ENCODE measurements at places on chromosomes 11 and 22. TPM values are rescaled to one million over a fixed set of nuclear protein-coding genes. Genes with fewer than 3 reads are reported as not detected.

Gene ACRV1
- total RNA-seq = not detected

Gene TP53I11
- total RNA-seq = 5.7 TPM

Gene SGSM1
- total RNA-seq = 0.64 TPM

Gene OR5L2
- not detected for total RNA-seq

Gene FAM83F
- total RNA-seq = 0.39 TPM

Gene TRIM22
- 125 TPM for total RNA-seq

Gene ANGPTL5
- total RNA-seq = not detected

Gene CCDC87
- 0.29 TPM for total RNA-seq

Gene HBB
- not detected for total RNA-seq

Gene C22orf42
- not detected for total RNA-seq

Gene IL17REL
- not detected for total RNA-seq

Gene CD248
- total RNA-seq = 0.10 TPM

- H3K36me3 ChIP-seq = peaks cover 2% of the 10 kb centered on the region
- peaks cover 46% of the 10 kb centered on the region for H3K4me1 ChIP-seq
- H3K27me3 ChIP-seq = peaks cover 3% of the 10 kb centered on the region
- no peak overlapping the region for H3K27ac ChIP-seq
- DNase-seq = no peak
These were observed 20.5 kb upstream of the ETS1 start for GRCh38 chr11:128607819-128608218.

DNA sequence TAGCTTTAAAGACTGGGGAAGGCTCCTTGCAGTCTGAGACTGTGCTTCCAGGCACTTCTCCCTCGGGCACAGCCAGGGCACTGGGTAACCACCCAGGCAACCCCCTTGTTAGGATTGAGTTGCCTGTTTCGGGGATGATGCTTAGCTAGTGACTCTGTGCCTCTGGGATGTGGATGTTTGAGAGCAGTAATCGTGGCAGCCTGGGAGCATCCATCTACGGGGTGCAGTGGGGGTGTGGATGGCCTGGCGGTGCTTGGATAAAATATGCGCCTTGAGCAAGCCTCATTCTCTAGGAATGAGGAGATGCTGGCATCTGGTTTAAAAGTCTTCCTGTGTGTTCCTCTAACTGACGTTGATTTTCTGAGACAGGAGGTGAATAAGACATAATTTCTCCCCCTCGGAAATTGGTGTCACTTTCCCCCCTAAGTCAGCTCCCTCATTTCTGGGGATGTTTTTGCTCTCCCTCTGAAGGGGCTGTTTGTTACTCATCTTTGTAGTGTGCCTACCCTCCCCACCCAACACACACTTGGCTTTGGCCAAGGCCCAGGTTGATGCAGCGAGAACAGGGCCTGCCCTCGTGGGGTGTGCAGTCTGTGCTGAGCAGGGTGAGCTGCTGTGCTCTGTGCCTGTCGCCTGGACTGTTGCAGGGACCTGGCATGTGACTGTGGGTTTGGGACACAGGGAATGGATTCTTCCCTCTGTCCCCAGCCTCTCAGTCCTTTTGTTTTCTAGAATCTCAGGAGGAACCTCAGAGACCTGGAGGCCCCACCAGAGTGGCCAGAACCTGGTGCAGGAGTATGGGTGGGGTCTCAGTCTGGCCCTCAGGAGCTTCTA, 2.0 kb downstream of the GNAZ start:
- H3K36me3 ChIP-seq = no peaks in the 10 kb centered on the region
- peak overlapping the region; percentile 2 for H3K4me3 ChIP-seq
- no peak for DNase-seq

- H3K27ac ChIP-seq = no peak overlapping the region
- no peaks in the 10 kb centered on the region for H3K4me1 ChIP-seq
- DNase-seq = no peak
These were observed 578.5 kb downstream of the BUD13 start for GRCh38 chr11:116194156-116194904.

GRCh38 chr11:45233121-45233803, 52.9 kb downstream of the SYT13 start:
- peak; percentile 34 for DNase-seq
- no peaks in the 10 kb centered on the region for H3K36me3 ChIP-seq
- H3K4me1 ChIP-seq = no peaks in the 10 kb centered on the region
- H3K27me3 ChIP-seq = peaks cover 7% of the 10 kb centered on the region
- no peak overlapping the region for H3K27ac ChIP-seq

- H3K4me3 ChIP-seq = peak overlapping the region; percentile 84
- peak; percentile 56 for DNase-seq
- peaks cover 35% of the 10 kb centered on the region for H3K36me3 ChIP-seq
- peak overlapping the region; percentile 89 for H3K27ac ChIP-seq
These were observed 4.3 kb upstream of the RRM1 start for GRCh38 chr11:4090258-4090657.

- H3K4me1 ChIP-seq = no peaks in the 10 kb centered on the region
- H3K36me3 ChIP-seq = no peaks in the 10 kb centered on the region
- no peak overlapping the region for H3K4me3 ChIP-seq
- H3K27me3 ChIP-seq = no peaks in the 10 kb centered on the region
- DNase-seq = no peak
These were observed 103.0 kb downstream of the PARVA start for GRCh38 chr11:12480401-12480800.

DNA sequence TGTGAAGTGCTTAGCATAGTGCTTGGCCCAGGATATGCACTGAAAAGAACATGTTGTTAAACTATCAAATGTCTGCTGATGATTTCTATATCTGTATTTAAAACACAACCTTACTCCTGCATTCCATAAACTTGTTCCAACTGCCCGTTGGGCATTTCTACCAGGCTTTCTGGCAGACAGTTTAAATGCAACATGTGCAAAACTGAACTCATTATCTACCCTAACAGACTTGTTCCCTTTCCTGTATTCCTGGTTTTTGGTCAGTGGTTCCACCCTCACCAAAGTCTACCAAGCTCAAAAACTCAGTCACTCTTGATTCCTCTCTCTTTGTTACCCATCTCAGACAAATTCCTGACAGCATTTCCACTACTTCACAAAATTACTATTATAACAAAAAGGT, 6.5 kb upstream of the RAB38 start:
- peaks cover 4% of the 10 kb centered on the region for H3K36me3 ChIP-seq
- no peak overlapping the region for H3K4me3 ChIP-seq
- DNase-seq = no peak
- peaks cover 35% of the 10 kb centered on the region for H3K4me1 ChIP-seq

- no peak for DNase-seq
- H3K27me3 ChIP-seq = no peaks in the 10 kb centered on the region
- no peaks in the 10 kb centered on the region for H3K36me3 ChIP-seq
- no peaks in the 10 kb centered on the region for H3K4me1 ChIP-seq
- no peak overlapping the region for H3K4me3 ChIP-seq
These were observed 188.8 kb upstream of the CADM1 start for GRCh38 chr11:115693002-115693401.

- H3K4me3 ChIP-seq = no peak overlapping the region
- H3K36me3 ChIP-seq = no peaks in the 10 kb centered on the region
- H3K27ac ChIP-seq = no peak overlapping the region
- no peak for DNase-seq
These were observed 310.8 kb upstream of the SORL1-AS1 start for GRCh38 chr11:121763526-121763925.

DNA sequence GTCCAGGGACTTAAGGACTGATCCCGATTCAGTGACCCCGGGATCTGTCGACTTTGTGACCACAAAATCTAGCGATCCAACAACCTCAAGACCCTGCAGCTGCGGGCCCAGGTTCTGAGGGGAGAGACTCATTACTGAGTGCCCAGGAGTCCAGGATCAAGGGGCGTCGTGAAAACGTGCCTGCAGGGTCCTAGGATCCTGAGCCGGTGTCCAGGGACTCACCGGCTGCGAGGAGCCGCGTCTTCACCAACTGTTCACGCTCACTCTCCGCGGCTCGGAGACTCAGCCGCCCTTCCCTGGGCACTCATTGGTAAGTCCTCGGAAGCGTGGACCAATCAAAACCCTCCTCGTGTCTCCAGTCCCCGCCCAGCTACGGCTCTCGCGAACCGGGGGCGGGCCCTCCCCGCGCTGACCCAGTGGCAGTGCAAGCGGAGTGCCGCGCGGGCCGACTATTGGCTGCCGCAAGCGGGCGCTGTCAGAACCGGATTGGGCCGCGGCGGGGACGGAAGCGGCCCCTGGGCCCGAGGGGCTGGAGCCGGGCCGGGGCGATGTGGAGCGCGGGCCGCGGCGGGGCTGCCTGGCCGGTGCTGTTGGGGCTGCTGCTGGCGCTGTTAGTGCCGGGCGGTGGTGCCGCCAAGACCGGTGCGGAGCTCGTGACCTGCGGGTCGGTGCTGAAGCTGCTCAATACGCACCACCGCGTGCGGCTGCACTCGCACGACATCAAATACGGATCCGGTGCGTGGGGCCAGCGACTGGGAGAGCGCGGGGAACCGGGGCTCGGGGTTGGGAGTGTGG, at the start of gene SDF2L1:
Gene SDF2L1, plus strand, starts transcription at position 514 of the 795 bp plus-strand sequence. Its CDS starts 35 bp downstream, at position 549.
- H3K36me3 ChIP-seq = peaks cover 21% of the 10 kb centered on the region
- peaks cover 39% of the 10 kb centered on the region for H3K4me1 ChIP-seq
- peaks cover 10% of the 10 kb centered on the region for H3K27me3 ChIP-seq
- peak; percentile 99 for DNase-seq
- peak within 1 kb of the TSS; percentile 94 for H3K27ac ChIP-seq

- no peak overlapping the region for H3K27ac ChIP-seq
- no peak overlapping the region for H3K4me3 ChIP-seq
- no peaks in the 10 kb centered on the region for H3K4me1 ChIP-seq
- DNase-seq = no peak
- no peaks in the 10 kb centered on the region for H3K27me3 ChIP-seq
These were observed 501.7 kb downstream of the INSC start for GRCh38 chr11:15616130-15617105.

DNA sequence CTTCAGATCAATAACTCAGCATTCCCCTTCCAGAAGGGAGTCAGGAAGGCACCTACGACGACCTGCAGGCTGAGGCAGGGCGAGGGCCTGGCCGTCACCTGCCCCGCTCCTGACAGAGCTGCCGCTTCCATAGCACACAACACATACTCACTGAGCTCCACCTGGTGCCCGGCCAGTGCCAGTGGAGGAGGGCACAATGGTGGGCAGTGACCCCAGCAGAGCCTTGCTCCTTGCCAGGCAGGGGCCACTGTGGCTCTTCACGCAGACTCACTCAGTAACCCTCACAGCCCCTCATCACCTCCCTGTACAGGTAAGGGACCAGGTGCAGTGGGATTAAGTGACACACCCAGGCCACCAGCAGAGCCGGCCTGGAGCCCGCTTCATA, 24.6 kb downstream of the LRFN4 start:
- H3K36me3 ChIP-seq = no peaks in the 10 kb centered on the region
- H3K4me3 ChIP-seq = no peak overlapping the region
- no peak for DNase-seq
- peaks cover 15% of the 10 kb centered on the region for H3K4me1 ChIP-seq

DNA sequence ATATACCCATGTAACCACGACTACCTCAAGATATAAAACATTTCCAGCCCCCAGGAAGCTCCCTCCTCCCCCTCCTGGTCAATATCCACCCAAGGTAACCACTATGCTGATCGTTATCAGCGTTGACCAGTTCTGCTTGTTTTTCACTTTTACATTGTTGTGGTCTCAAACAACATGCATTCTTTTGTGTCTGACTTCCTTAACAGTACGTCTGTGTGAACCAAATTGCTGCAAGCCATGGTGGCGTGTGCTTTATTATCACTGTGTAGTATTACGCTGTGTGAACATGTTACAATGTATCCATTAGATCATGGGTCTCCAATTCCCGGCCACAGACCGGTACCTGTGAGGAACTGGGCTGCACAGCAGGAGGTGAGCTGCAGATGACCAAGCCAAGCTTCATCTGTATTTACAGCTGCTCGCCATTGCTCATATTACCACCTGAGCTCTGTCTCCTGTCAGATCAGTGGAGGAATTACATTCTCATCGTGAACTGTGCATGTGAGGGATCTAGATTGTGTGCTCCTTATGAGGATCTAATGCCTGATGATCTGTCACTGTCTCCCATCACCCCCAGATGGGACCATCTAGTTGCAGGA, 15.5 kb upstream of the GRK3 start:
- no peaks in the 10 kb centered on the region for H3K36me3 ChIP-seq
- H3K4me1 ChIP-seq = peaks cover 38% of the 10 kb centered on the region
- DNase-seq = no peak
- H3K27ac ChIP-seq = no peak overlapping the region
- H3K4me3 ChIP-seq = no peak overlapping the region

GRCh38 chr22:20141186-20142077, 9.4 kb downstream of the CCDC188 start:
- H3K27me3 ChIP-seq = no peaks in the 10 kb centered on the region
- H3K27ac ChIP-seq = no peak overlapping the region

GRCh38 chr11:62544581-62545436, 1.8 kb downstream of the AHNAK start:
- no peak for DNase-seq
- no peaks in the 10 kb centered on the region for H3K36me3 ChIP-seq
- peaks cover 63% of the 10 kb centered on the region for H3K4me1 ChIP-seq
- peak overlapping the region; percentile 95 for H3K27ac ChIP-seq

- no peaks in the 10 kb centered on the region for H3K36me3 ChIP-seq
- H3K4me1 ChIP-seq = peaks cover 31% of the 10 kb centered on the region
- peak overlapping the region; percentile 5 for H3K4me3 ChIP-seq
- no peak overlapping the region for H3K27ac ChIP-seq
These were observed 2.1 kb upstream of the KIAA1671 start for GRCh38 chr22:24950272-24950902.
